ENCODE measurements at places on chromosomes 1 and 21.

DNA sequence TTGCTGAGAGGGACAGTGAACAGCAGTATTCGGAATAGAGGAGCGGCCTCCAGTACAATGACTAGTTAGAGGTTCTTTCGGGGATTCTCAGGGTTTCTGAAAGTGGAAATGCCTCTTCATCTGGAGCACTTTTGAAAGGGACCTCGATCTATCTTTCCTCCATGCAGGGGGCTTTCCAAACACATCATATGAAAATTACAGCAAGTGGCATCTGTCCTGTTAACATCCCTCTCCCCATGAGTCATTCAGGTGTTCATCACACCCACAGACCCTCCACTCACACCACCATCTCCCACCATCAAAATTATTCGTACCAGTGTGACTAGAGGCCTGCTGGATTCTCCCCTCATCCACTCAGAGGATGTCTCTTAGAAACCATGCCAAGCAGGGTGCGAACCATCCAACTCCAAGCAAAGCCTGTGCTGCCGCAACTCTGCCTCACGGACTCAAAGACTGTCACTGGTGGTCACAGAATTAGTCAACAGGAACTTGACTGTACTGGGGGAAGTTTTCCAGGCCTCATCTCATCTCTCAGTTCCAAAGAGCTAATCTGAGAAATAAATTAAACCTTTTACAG lies 211.1 kb downstream of the MRPL39 start:
- no peak for DNase-seq

DNA sequence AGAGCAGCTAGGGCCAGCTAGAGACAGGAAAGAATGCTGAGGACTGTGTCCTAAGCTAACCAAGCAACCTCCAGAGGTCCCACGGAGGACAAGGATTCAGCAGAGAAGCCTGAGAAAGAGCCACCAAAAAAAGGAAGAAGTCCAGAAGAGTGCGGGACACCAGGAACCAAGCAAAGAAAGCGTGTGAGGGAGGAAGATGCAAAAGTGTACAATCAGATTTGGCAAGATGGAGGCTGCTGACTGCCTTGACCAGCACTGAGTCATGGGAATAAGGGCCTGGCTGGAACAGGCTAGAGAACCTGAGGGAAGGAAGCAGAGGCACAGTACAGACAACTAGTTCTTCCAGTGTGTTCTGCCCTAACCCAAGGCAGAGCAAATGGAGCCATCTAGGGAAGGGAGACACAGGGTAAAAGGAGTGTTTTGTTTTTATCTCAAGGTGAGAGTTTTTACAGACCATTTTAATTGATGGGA lies 18.5 kb downstream of the TP53BP2 start:
- DNase-seq = no peak

DNA sequence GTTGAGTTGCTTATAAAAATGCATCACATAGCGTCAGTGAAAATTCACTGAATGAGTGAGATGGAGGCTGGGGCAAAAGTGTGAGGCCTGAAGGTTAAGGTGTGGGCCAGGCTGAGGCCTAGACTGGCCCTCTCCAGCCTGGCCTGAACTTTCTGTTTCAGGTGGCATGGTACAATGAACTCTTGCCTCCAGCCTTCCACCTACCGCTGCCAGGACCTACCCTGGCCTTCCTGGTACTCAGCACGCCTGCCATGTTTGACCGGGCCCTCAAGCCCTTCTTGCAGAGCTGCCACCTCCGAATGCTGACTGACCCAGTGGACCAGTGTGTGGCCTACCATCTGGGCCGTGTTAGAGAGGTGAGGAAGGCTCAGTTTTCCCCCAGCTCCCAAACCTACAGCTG lies 7.1 kb downstream of the MMACHC start:
- no peak for DNase-seq

GRCh38 chr1:155913969-155914757 lies 3.0 kb upstream of the RIT1 start:
- DNase-seq = no peak

DNA sequence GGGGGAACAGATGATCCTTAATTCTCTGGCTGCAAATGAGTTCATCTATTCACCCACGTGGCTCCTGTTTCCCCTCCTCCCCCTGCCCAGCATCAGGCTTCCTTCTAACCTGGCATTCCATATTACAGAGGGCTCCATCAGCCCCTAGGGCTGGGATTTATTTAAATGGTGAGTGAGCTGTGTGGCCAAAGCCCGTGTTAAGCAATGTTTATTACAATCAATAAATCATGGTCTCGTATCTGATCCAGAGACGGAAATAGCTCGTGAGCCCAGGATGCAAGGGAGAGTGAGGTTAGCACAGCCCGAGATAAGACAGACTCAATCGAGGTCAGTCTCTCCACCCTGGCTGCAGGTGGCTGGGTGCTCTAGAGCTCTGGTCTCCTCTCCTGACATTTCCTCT lies 43.1 kb upstream of the IGSF21 start:
- no peak for DNase-seq

GRCh38 chr1:15045123-15045522 lies 108.4 kb upstream of the TMEM51 start:
- no peak for DNase-seq

GRCh38 chr1:67711855-67712212 lies 26.8 kb downstream of the GADD45A start:
- DNase-seq = no peak

Data from colonic mucosa (tissue), 4 donors.